ENCODE measurements at places on chromosomes 12 and 14.

DNA sequence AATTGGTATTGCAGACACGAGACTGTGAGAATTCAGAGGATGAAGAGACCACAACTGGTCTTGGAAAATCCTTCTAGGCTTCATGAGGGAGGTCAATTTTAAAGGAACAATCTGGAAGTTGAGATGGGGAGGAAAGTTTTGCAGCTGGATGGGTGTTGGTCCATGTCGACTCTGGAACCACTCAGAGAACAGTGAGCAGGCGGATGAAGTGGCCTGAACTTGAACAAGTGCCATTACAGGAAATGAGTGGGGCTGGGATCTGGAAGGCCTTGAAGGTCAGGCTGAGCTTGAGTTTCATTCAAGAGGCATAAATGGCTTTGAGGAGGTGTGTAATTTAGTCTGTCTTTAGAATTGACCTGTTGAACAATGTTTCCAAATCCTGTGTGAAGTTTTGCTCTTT lies 140.9 kb downstream of the GALC start:
- no peak for DNase-seq

- DNase-seq = no peak
Observed at GRCh38 chr12:5260591-5261086, 171.3 kb upstream of the NTF3 start.

- DNase-seq = no peak
Observed at GRCh38 chr12:77343291-77343690, 277.9 kb upstream of the E2F7 start.

DNA sequence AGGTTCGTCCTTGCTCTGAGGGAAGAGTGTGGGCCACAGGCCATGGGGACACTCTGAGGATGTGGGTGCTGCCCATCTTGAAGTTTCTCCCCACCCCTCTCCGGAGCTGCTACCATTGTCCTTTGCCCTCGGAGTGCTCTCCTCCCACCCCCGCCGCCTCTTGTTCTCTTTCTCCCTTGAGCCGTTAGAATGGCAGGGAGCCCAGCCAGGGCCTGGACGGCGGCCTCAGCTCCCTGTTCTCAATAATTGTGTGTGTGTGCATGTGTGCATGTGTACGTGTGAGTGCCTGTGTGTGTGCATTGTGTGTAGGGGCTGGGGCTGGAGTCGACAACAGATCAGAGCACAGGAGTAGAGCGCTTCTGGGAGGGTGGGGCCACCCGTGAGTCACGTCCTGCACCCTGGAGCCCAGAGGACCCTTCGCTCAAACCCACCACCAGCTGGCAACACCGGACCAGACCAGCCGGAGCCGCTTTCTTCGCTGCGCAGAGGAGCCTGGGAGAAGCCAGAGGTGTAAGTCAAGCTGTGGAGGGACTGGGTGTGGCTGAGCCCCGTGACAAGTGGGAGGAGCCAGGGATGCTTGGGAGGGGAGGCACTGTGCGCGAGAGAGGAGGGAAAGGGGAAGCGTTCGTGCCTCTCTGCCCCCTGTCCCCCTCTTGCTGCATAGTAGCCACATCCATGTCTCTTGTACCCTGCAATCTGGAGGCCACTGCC lies 25.9 kb upstream of the KCNA5 start:
- no peak for DNase-seq

GRCh38 chr12:64160711-64161060 lies 61.4 kb downstream of the KICS2 start:
- no peak for DNase-seq

DNA sequence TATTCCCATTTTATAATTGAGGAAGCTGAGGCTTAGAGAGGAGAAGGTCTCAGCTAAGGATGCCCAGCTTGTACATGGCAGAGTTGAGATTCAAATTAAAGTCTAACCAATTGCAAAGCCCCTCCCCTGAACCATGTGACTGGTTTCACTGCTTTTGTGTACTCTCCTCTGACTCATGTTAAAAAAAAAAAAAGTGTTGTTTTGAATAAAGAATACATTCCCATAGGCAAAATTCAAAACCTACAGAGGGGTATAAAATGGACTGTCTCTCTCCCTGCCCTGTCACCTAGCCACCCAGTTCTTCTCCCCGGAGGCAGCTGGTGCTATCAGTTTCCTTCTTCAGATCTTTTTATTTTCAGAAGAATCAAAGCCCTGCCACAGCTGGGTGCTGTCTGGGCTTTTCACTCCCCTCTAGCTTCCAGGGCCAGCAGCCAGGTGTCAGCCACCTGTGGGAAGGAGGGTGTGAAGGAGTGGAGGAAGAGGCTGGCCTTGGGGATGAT lies 5.4 kb downstream of the PSMD9 start:
- no peak for DNase-seq

GRCh38 chr14:93648440-93649168 lies 139.7 kb downstream of the PRIMA1 start:
- DNase-seq = no peak

- DNase-seq = no peak
Observed at GRCh38 chr14:24416932-24417619, 12.4 kb downstream of the CBLN3 start.

DNA sequence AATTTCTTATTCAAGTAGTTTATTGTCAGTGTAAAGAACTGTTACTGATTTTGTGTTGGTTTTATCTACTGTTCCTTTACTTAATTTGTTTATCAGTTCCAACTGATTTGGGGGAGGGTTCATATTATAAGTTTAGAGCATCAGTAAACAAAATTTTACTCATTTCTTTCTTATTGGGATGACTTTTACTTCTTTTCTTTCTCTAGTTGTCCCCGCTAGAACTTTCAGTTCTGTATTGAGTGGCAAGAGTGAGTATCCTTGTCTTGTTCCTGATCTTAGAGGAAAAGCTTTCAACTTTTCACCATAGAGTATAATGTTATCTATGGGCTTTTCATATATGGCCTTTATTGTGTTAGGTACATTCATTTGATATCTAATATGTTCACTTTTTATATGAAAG lies 584.1 kb downstream of the LRFN5 start:
- DNase-seq = no peak

DNA sequence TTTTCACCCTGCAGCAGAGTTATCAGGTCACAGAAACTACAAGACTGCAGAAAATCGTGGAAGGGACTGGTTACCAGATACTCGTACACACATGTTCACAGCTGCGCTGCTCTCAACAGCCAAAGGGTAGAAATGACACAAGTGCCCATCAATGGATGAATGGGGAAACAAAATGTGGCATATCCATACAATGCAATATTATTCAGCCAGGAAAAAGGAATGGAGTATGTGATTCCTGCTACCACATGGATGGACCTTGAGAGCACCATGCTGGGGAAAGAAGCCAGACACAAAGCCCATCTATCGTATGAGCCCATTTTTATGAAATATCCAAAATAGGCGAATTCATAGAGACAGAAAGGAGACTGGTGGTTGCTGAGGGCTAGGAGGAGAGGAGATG lies 1.7 kb upstream of the RIMBP2 start:
- DNase-seq = no peak

- DNase-seq = no peak
Observed at GRCh38 chr14:100176811-100177327, 17.4 kb upstream of the DEGS2 start.
